ENCODE measurements at places on chromosomes 4 and X.

DNA sequence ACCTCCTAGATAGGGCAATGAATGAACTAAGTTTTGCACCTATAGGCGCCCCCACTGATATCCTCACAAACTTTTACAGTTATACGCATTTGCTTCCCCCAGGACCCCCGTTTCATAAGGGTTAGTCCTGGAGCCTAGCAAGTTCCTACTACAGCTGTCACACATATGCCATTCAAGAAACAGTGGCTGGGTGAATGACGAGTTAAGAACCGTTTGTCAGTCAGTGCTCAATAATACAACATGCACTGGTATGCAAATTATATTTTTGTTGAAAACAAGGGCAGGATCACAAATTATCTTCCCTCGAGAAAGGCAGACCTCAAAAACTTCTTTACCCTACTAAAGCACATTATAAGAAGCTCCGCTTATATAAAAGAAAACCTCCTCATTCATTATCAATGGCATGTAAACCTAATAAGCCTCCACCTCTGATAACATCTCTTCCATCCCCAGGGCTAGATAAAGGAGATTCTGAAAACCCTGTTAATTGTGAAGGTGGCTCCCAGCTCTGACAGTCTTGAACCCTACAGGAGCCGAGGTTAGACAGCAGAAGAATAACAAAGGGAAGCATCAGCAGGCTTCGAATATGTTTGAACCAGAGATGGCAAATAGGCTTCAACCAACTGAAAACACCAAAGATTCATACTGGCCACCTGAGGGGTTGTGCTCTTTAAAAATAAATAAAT is 40.3 kb downstream of the AFAP1 start:
- DNase-seq = no peak

DNA sequence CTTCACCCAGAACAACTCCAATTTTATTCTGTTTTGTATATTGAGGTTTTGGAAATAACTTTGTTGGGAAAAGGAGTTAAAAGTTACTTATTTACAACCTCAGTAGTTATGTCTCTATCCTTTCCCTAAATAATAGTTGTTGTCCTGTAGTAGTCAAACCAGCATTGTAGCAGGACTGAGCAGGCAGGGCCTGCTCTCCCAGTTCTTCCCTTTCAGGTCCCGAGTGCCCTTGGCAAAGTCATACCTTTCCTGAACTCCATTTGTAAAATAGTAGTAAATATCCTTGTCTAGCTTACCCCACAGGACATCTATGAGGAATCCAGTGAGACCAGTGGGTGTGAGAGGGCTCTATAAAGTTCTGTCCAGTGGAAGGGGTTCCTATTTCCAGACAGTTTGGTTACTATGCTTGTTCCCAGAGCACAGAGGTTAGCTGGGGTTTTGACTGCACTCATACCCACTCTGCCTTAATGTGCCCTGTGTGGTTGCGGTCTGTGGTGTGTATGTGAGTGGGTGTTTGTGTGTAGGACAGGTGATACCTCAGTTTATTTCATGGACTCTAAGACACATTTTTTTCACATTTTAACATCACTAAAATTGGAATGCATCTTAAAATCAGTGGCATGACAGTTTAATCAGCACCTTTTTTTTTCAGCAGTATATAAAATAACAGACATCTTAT is 136.3 kb downstream of the AMMECR1 start:
- no peak for DNase-seq

GRCh38 chrX:150696866-150697265 is 3.7 kb downstream of the MTMR1 start:
- no peak for DNase-seq

- no peak for DNase-seq
These were observed 52.7 kb upstream of the MAMLD1 start for GRCh38 chrX:150310417-150310816.

- no peak for DNase-seq
These were observed 47.8 kb downstream of the HTT-AS start for GRCh38 chr4:3026540-3026939.

- no peak for DNase-seq
These were observed 38.4 kb upstream of the PJA1 start for GRCh38 chrX:69203638-69204037.
